ENCODE measurements at places on chromosomes 12 and 14.
A peak's percentile ranks its signal among the peaks of the same experiment; 100 is the strongest.

DNA sequence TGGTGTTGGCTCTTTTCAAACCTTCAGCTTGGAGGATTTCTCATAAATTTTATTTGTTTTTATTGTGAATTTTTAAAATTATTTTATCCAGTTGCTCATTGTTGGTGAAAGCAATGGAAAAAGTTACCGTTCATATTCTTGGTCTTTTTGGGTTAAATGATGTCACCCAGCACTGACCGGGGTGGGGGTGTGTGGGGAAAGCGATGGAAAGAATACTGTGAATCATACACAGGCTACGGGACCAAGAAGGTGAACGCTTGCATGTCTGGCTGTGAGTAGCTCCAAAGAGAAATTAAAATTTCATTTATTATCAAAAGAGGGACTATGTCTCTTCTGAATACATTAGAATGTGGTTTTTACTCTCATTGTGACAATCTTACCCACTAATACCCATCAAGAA, 430.1 kb downstream of the AEBP2 start:
- DNase-seq, result no peak

- no peak for DNase-seq
Observed at GRCh38 chr14:104291123-104292000, 153.0 kb downstream of the KIF26A start.

DNA sequence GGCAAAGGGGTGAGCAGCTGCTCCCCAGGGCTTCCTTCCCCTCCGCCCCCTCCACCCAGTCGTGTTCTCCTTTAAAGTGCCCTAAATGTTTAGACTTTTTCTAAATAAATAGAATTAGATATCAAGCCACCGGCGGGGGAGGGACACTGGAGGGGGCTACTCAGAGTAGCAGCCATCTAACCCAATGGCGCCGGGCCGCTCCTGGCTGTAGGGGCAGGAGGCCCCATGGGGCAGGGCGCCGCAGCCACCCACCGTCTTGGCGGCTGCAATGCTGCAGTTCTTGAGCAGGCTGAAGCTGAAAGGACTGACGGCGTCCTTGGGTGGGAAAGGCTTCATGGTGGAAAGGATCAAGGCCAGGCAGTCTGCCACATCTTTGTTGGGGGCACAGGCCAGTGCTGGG, 13.1 kb downstream of the SLC39A5 start:
- DNase-seq, result no peak

- DNase-seq, result no peak
Observed at GRCh38 chr12:103647267-103647666, 60.2 kb downstream of the STAB2 start.

GRCh38 chr14:90060965-90061684, 669 bp upstream of the KCNK13 start:
- DNase-seq, result no peak

DNA sequence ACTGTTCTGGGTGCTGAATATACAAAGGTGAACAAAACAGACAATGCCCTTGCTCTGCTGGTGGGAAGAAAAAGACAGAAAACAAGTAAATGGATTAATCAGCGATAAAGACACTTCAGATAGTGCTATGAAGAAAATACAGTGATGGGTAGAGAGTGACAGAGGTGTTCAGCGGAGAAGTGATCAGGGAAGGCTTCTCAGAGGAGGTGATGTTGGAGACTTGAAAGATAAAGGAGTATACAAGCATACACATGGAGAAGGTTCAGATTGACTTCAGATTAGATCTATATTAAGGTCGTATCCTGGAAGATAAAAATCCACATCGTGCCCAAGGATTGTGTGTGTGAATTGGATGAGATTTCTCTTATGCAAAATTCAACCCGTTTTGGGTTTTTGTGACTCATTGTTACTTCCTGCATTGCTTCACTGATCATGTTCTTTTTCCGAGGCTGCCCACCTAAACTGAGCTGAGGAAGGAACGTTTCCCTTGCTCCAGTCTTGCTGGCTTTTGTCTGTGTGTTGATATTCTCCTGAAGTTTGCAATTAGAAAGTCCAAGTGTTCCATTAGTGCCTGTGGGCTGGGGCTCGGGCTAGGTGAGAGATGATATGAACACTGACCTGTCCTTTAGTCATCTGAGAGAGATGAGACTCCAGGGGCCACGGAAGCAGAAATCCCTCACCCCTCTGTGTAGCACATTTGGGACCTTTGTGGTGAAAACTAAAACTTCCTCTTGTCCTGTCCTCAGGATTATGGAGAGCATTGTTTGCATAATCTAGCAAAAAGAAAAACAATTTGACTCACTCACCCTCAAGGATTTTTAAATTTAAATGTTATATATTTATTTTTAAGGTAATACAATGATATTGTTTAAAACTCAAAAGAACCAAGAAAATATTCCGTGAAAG, 27.6 kb downstream of the PLXNC1 start:
- peak; percentile 11 for DNase-seq

GRCh38 chr14:36426836-36427235, 93.2 kb downstream of the NKX2-1 start:
- DNase-seq, result no peak

GRCh38 chr14:66498311-66498710, 9.6 kb upstream of the GPHN start:
- DNase-seq, result no peak

GRCh38 chr14:20904393-20905029, 13.3 kb downstream of the RNASE3 start:
- DNase-seq, result peak; percentile 37

GRCh38 chr12:107590413-107590812, 95.2 kb upstream of the PWP1 start:
- no peak for DNase-seq

- no peak for DNase-seq
Observed at GRCh38 chr12:106918746-106919145, 37.0 kb upstream of the TMEM263 start.

DNA sequence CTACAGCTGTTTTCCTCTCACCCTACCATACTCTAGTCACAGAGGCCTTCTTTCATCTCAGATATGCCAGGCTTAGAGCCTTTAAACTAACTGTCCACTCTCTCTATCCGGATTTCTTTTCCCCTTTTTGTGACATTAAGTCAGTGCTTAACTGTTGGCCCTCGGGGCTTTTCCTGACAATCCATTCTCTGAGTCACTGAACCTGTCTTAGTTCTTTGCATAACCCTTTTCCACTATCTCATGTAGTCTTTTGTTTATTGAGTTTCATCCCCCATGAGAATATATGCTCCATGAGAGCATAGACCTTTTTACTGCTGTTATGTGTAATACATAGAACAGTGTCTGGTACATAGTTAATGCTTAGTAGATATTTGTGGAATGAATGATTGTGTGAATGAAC, 68.7 kb downstream of the PLEKHA5 start:
- DNase-seq, result no peak

DNA sequence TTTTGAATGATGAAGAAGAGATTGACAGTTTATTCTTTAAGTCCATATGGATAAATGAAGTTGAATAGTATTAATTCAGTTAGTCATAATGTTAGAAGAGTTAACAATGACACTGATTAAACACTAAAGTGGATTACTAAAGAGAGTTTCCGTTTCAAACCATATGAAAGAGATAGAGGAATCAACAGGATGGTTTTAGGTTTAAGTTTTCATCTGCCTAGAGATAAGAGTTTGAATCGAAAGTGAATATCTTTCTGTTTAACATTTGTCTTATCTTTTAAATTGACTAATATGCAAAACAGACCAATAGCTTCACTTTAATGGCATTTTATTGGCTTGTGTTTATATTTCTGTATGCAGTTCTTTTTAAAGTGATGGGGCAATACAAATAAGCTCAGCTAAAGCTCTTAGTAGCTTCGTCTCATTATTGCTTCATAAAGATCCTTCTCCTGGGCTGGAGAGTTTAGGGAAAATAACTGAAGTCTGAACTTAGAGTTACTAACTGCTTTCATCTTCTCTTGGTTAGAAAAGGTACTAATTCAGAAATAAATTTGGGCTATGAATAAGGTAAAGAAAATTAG, 66.0 kb downstream of the MIPOL1 start:
- no peak for DNase-seq

DNA sequence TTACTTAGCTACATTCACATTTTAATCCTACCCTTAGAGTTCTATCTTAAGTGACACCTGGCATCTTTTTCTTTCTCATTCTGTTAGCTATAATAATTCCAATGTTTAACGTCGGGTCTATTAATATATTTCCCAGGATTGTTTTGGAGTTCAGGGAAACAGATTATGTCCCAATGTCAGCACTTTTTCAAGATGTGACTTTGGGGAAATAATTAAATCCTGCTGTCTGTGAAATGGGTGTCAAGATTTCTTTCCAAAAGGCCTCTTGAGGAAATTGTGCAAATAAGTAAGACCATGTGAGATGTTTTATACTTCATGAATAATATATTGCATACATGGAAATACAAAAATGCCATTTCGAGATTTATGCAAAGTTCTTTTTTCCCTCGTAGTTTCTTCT, 887.6 kb upstream of the SEL1L start:
- no peak for DNase-seq

- DNase-seq, result no peak
Observed at GRCh38 chr12:76552343-76552938, 7.1 kb downstream of the OSBPL8 start.

- no peak for DNase-seq
Observed at GRCh38 chr14:101740981-101741380, 20.5 kb upstream of the PPP2R5C start.

DNA sequence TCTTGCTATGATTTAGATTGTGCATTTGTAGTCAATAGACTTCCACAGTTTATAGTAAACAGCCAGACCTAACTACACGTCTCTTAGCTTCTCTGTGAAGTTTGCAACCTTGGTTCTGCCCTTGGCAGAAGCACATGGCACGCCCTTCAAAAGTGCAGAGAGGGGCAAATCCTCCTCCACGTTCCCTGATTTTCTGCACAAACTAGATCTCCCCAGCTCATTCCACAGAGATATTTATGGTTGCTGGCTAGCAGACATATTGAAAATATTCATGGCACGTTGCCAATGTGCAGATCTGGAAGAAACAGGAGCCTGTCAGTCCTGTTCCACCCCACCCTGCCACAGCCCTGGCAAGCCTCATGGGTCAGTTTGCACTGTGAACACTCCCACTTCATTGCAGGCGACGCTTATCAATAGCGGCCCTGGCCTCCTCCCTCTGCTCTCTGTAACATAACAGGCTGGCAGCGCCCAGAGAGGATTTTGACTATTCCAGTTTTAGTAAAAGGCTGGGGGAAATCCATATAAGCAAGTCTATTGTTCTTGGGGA, 6.5 kb upstream of the LGALS3 start:
- no peak for DNase-seq

DNA sequence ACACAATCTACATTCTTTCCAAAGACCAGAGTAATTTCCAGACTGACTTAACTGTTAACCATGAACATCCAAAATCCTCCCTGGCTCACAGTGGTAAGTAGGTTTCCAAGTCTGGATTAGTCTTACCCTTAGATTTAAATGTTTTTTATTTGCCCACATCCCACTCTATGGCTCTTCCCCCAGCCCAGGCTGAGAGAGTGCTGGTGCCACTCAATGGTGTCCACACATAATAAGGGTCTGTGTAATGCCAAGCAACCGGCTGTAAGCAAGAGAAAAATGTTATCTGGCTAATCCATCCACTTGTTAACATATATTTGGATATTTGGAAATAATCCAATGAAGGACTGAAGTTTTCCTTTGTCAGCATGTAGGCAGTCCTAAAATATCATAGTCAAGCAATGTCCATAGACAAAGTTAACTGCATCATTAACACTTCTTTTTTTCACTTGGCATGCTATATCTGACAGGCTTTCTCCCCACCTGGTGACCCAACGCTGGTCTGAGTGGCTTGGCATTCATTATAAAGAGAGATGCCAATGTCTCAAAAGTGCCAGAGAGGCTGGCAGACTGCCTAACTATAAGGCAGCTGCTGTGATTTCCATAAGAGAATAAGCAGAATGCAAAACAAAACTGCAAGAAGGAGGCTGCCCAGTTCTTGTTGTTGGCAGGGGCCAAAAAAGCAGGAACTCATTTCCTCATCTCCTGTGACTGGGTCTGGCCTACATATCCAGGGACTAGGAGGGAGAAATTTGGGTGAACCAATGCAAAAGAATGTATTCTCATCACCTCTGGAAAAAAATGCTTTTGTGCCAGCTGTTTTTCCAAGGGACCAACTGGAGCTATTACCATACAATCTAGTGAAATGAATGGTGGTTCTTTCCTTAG, 13.9 kb upstream of the HOXC13 start:
- DNase-seq, result no peak

GRCh38 chr12:6274231-6275221, 36.0 kb upstream of the PLEKHG6 start:
- no peak for DNase-seq

DNA sequence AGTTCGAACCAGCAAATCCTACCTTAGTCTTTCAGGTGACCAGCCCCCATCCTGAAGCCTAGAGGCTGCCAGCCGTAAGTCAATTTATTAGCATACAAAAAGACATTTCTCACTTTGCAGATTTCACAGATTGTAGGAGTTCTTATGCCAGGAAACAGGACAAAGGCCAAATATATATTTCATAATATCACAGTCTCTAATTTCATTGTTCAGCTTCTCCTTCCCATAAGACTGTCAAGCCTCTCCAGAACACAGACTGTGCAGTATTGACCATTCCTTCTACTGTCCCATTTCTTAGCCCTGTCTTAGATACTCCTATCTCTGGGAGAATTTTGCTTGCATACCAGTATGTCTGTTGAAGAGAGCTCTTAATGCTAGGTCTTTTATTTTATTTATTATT, 89.2 kb upstream of the RESF1 start:
- no peak for DNase-seq

GRCh38 chr12:67315661-67316060, 46.5 kb downstream of the CAND1 start:
- no peak for DNase-seq

- DNase-seq, result no peak
Observed at GRCh38 chr12:86662464-86662863, 406.3 kb upstream of the MGAT4C start.

DNA sequence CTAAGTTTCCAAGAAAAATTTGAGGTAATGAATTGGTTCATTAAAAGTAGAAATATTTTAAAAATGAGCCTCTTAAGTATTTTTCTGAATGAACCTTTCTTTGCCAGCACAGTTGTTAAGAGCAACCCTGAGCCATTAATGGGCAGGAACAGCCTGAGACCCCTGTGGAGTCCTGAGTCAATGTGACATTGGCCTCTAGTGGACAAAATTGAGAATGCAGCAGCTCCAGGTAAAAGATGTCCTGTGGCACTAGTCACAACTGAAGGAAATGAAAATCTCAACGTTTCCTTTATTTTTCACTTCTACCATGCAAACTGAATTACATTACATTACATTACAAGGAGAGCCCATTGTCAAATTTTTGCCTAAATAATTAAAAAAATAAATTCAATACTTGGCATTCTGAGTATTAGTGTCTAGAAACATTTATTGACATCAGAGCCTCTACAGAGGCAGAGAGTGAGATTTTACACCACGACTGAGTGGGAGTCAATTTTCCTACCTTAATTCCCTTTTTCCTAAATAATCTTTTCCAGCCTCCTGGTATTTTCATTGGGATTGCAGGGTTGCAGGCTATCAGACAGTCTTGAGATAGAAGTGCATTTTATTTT, 135.7 kb downstream of the PPM1H start:
- no peak for DNase-seq

All from SIG-M5 (cell line).